Activated naive CD4-positive, alpha-beta T cell treated with anti-CD3 and anti-CD28 coated beads for 36 hours (primary cell): ENCODE measurements at places on chromosomes 11 and 22.

DNA sequence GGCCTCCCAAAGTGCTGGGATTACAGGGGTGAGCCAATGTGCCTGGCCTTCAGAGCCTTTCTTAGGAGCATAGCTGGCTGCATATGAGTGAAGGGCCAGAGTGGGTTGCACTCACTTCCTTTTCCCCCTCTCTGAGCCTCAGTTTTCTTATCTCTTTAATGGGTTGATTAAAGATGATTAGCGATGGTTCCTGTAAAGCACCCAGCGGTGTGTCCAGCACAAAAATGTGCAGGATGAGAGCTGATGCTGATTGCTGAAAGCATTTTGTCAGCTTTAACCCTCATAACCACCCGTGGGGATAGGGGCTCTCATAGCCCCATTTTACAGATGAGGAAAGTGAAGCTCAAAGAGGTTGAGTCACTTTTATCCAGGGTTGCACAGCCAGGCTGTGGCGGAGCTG lies 5.5 kb downstream of the CACNA1I start:
- no peak for DNase-seq
- no peaks in the 10 kb centered on the region for H3K36me3 ChIP-seq
- H3K4me1 ChIP-seq: no peaks in the 10 kb centered on the region
- H3K4me3 ChIP-seq: no peak overlapping the region
- no peaks in the 10 kb centered on the region for H3K27me3 ChIP-seq
- H3K27ac ChIP-seq: no peak overlapping the region

GRCh38 chr11:85886089-85887056 lies 31.2 kb downstream of the CCDC83 start:
- no peaks in the 10 kb centered on the region for H3K4me1 ChIP-seq
- DNase-seq: no peak
- H3K4me3 ChIP-seq: no peak overlapping the region
- peaks cover 3% of the 10 kb centered on the region for H3K27me3 ChIP-seq

GRCh38 chr11:64736654-64737053 lies 7.3 kb downstream of the RASGRP2 start:
- H3K4me3 ChIP-seq: no peak overlapping the region
- peaks cover 17% of the 10 kb centered on the region for H3K4me1 ChIP-seq
- peaks cover 6% of the 10 kb centered on the region for H3K36me3 ChIP-seq

DNA sequence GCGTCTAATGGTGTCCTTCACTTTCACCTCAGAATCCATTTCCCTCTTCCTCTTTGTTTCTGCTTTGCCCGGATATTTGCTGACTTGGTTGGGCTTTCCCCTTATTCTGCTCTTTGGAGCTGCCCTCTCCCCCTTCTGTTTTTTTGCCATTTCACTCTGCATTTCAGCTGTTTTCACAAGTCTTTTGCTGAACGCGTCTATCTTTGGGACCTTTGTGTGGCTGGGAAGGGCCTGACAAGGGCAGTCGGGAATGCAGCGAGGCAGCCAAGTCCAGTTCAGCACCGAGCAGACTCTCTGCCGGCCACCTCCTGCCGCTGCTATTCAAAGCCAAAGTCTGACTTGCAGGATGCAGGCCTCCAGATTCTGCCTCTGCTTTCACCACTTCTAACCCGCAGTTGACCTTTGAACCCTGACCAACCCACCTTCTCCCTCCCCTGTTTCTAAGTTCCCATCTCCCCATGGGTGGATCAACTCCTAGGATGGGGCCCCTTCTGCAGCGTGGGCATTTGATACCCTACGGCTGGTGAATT lies 38.2 kb downstream of the FEZ1 start:
- H3K36me3 ChIP-seq: no peaks in the 10 kb centered on the region
- no peak overlapping the region for H3K4me3 ChIP-seq
- H3K27me3 ChIP-seq: no peaks in the 10 kb centered on the region
- no peaks in the 10 kb centered on the region for H3K4me1 ChIP-seq

GRCh38 chr11:96035740-96036078 lies 111.8 kb upstream of the MTMR2 start:
- H3K27ac ChIP-seq: no peak overlapping the region
- no peaks in the 10 kb centered on the region for H3K27me3 ChIP-seq
- peaks cover 56% of the 10 kb centered on the region for H3K4me1 ChIP-seq
- no peak overlapping the region for H3K4me3 ChIP-seq
- DNase-seq: no peak
- H3K36me3 ChIP-seq: peaks cover 12% of the 10 kb centered on the region

GRCh38 chr11:17393472-17393871 lies 5.0 kb upstream of the KCNJ11 start:
- H3K4me3 ChIP-seq: no peak overlapping the region
- DNase-seq: no peak
- H3K27me3 ChIP-seq: no peaks in the 10 kb centered on the region
- no peak overlapping the region for H3K27ac ChIP-seq
- H3K4me1 ChIP-seq: peaks cover 5% of the 10 kb centered on the region

DNA sequence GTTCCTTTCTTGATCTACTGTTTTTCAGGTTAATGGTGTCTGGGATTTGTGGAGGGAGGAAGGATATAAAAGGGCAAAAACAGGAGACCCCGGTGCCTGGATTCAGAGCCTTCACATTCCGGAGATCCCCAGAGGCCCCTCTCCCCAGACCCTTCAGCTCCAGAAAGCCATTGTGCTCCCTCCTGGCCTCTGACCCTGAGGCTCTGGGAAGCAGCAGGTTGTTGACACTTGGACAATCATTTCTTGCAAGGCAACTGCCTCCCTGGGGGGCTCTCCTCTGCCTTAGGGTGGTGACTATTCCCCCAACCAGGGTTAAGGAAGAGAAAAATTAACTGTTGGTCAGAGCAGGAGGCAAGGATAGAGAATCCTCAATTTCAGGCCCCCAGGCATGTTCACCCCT lies 86.9 kb upstream of the NNMT start:
- no peaks in the 10 kb centered on the region for H3K36me3 ChIP-seq
- peaks cover 18% of the 10 kb centered on the region for H3K4me1 ChIP-seq
- no peak for DNase-seq
- H3K4me3 ChIP-seq: no peak overlapping the region

DNA sequence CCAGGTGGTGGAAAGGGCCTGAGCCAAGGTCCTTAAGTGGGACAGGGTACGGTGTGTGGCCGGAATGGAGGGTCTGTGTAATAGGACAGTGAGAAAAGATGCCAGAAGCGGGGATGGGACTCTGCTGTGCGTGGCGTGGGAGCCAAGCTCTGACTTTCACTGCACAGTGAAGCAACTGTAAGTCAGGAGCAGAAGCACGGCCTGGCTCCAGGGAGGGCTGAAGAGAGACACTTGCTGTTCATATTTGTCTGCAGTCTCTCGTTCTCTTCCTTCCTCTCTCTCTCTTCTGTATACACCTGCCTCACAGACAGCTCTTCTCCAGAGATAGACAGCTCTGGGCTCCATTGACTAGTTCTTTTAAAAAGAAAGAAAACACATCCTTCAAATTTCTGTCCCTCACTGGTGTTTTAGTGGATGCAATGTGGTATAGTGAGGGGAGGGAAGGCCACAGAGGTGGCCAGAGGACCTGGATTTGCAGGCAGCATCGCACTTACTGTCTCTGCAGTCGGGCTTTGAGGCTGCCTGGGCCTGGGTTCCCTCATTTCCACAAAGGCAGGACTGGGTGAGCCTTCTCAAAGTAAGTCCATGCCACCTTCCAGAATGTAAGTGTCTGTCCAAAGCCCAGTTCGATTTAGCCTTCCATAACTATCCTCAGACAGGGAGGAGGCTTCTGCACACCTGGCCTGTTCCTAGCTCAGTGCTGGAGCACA lies 2.1 kb downstream of the IL17RA start:
- peak overlapping the region; percentile 77 for H3K27ac ChIP-seq
- peak overlapping the region; percentile 84 for H3K4me3 ChIP-seq
- H3K36me3 ChIP-seq: peaks cover 2% of the 10 kb centered on the region
- peak; percentile 31 for DNase-seq
- H3K27me3 ChIP-seq: no peaks in the 10 kb centered on the region
- H3K4me1 ChIP-seq: peaks cover 60% of the 10 kb centered on the region

- H3K27ac ChIP-seq: no peak overlapping the region
- H3K4me3 ChIP-seq: no peak overlapping the region
- no peaks in the 10 kb centered on the region for H3K36me3 ChIP-seq
Observed at GRCh38 chr11:56848141-56848809, 99.8 kb upstream of the OR9G4 start.

- H3K36me3 ChIP-seq: no peaks in the 10 kb centered on the region
- no peak overlapping the region for H3K27ac ChIP-seq
- H3K27me3 ChIP-seq: no peaks in the 10 kb centered on the region
- no peaks in the 10 kb centered on the region for H3K4me1 ChIP-seq
Observed at GRCh38 chr11:104830080-104830479, 68.2 kb downstream of the CASP12 start.

GRCh38 chr11:18264035-18264434 lies 2.0 kb upstream of the SAA1 start:
- H3K27me3 ChIP-seq: no peaks in the 10 kb centered on the region
- no peak for DNase-seq
- H3K4me1 ChIP-seq: no peaks in the 10 kb centered on the region

DNA sequence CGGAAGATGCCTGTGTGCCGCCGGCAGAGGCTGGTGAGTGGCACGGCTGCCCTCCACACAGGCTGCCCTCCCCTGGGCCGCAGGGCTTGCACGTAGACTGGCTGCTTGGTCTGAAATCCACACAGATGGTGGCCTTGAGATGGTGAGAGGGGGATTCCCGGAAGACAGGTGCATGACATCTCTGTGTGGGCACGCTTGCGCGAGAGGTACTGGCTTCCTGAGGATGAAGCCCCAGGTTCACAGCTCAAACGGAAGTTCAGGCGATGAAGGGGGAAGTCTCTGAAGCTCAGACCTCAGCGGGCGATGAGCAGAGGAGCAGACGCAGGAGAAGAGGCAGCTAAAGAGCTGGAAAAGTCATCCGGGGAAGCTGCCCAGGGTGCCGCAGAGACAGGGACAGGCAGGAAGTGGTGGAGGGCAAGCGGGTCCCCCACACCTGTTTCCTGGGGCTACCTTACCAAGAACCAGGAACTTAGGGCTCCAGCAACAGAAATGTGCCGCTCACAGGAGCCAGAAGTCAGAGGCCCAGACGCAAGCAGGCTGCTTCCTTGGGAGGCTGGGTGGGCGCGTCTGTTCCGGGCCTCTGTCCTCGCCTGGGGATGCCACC lies 7.2 kb downstream of the CRELD2 start:
- no peaks in the 10 kb centered on the region for H3K27me3 ChIP-seq
- peak overlapping the region; percentile 73 for H3K4me3 ChIP-seq
- H3K4me1 ChIP-seq: peaks cover 27% of the 10 kb centered on the region
- peaks cover 7% of the 10 kb centered on the region for H3K36me3 ChIP-seq
- peak overlapping the region; percentile 95 for H3K27ac ChIP-seq

- peaks cover 16% of the 10 kb centered on the region for H3K4me1 ChIP-seq
- no peaks in the 10 kb centered on the region for H3K27me3 ChIP-seq
- no peak overlapping the region for H3K4me3 ChIP-seq
- no peak overlapping the region for H3K27ac ChIP-seq
- H3K36me3 ChIP-seq: no peaks in the 10 kb centered on the region
- no peak for DNase-seq
Observed at GRCh38 chr11:114343493-114343892, 47.3 kb downstream of the NNMT start.

DNA sequence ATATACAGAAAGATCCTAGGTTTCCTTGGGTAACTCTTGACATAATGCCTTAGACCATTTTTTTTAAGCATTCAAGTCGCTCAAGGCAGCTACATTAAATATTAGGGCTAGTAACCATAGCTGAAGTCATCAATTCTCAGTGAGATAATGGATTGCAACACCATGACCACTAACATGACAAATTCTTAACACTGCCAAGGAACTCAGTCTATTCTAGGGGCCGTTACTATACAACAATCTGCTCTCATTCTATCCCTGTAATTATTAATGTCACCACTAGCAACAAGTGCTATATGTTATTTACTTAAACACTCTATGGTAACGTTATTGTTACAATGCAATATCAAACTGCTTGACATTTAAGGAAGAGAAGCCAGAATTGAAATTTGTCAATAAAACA lies 3.2 kb upstream of the STK33 start:
- peaks cover 3% of the 10 kb centered on the region for H3K4me1 ChIP-seq
- H3K36me3 ChIP-seq: no peaks in the 10 kb centered on the region
- H3K27ac ChIP-seq: no peak overlapping the region
- H3K27me3 ChIP-seq: peaks cover 45% of the 10 kb centered on the region
- no peak overlapping the region for H3K4me3 ChIP-seq

DNA sequence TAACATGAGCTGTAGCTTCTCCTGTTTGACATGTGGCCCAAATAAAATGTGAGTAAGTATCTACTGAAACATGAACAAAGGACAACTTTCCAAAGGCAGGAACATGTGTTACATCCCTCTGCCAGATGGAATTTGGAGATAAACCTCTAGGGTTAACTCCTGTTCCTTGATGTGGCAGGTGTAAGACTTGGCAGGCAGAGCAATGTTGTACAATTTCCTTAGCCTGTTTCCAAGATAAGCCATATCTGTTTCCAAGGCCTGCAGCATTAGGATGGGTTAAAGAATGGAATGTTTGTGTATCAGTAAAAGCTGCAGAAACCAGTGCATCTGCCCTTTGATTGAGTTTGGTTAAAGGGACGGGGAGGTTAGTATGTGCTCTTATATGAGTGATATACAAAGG lies 8.8 kb upstream of the DNAJB13 start:
- no peaks in the 10 kb centered on the region for H3K27me3 ChIP-seq
- peaks cover 12% of the 10 kb centered on the region for H3K36me3 ChIP-seq
- no peak overlapping the region for H3K4me3 ChIP-seq
- H3K4me1 ChIP-seq: no peaks in the 10 kb centered on the region
- no peak for DNase-seq

GRCh38 chr11:77602381-77603088 lies 12.8 kb downstream of the AQP11 start:
- H3K36me3 ChIP-seq: peaks cover 2% of the 10 kb centered on the region
- H3K27me3 ChIP-seq: no peaks in the 10 kb centered on the region
- H3K27ac ChIP-seq: no peak overlapping the region
- H3K4me3 ChIP-seq: no peak overlapping the region

DNA sequence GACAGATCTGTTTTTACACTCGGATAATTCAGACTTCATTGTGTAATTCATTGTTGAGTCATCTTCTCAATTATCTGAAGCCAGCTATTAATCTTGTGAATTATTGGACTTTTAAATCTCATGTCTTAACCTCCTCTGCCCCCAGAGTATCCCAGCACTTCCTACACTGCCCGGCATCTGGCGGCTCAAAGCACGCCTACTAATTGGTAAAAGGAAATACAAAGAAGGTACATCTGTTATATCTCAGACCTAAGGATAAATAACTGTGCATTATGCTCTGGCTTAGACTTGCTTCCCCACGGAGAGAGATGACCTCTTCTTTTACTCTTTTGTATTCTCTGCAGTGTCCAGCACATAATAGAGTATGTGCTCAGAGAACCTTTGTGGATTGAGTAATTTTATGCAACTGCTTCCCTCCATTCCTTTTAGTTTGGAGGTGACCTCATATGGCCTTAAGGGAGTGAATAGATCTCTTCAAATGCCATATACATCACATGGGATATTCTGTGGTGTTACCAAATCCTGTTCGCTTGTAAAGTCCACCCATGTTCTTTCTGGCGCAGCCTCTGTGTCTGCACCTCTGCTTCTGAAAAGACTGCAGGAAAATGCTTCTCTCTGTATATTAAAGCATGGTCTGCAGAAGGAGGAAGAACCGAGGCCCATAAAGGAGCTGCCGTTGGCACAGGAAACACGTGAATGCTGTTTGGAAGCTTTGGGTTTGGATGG lies 125.6 kb upstream of the SORL1-AS1 start:
- H3K36me3 ChIP-seq: peaks cover 60% of the 10 kb centered on the region
- H3K27ac ChIP-seq: no peak overlapping the region
- no peak overlapping the region for H3K4me3 ChIP-seq
- peaks cover 39% of the 10 kb centered on the region for H3K4me1 ChIP-seq
